Suppressor macrophage treated with lipopolysaccharide for 1 hour (primary cell): ENCODE measurements at places on chromosomes 5 and 9.

GRCh38 chr9:121556082-121556481 is 56.4 kb upstream of the GGTA1 start:
- DNase-seq = no peak

GRCh38 chr9:2215921-2216441 is 200.8 kb downstream of the SMARCA2 start:
- no peak for DNase-seq

GRCh38 chr5:14447958-14448911 is 133.4 kb upstream of the OTULINL start:
- no peak for DNase-seq

- DNase-seq = no peak
These were observed 1.3 kb downstream of the SLC9A3 start for GRCh38 chr5:522899-523440.

DNA sequence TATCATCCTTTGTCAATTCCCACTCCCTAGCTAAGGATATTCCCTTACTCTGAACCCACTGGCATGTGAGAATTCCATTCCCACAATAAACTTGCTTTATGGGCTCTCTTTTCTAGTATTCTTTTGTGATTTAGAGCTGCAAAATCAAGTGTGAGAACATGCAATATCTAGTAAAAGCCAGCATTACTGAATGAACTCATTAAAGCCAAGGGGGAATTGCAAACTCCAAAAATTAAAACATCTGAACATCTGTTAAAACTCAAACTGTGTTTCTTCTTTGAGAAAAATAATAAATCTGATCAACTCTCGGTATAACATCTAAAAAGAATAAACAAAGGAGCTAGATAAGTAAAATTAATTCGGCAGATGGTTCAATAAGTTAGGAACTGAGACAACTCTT is 53.1 kb upstream of the MPDZ start:
- DNase-seq = no peak

DNA sequence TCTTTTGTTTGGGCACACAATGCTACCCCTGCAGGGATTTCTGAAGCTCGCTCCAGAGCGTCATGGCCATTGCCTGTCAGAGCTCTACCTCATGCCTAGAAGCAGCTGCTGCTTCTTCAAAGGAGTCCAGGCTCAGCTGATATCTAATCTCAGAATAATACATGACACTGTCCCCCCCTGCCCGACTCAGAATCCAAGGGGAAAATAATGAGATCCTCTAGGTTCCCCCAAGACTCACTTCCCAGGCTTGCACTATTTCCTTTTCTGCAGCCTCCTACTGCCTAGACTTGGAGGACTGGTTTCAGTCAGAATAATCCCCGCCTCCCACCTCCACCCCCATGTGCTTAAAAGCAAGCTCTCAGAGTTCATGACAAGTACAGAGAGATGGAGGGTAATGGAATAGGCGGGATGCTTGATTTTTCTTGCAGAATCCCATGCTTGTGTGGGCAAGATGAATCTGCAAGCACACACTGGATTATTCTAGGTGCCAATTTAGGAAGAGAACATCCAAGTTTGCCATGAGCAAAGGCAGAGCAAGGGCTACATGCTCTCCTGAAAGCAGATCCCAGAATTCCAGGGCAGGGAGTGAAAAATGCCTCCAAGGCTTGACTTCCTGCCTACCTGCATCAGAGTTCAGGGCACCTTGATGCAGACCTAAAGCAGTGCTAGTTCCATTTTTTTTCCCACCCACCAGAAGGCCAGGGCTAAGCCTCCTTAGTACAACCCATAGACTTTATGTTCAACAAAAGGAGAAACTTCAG is 97.4 kb upstream of the IFNK start:
- peak; percentile 5 for DNase-seq

DNA sequence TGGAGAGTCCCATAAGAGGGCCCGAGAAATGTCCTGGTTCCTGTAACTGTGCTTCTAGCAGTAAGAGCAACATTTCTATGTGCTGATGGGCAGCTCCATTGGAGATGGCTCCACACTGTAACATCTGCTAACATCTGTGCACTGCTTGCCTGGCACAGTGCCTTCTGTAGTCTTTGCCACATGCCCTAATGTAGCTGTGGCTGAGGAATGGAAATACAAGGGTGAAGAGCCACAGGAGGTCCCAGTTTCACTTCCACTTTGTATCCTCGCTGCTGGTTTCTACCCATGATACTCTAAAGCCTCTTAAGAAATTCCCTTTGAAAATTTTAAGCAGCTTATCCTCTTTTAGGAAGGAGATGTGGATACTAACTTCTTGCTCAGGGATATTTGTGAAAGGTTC is 97.4 kb downstream of the HOMER1 start:
- peak; percentile 51 for DNase-seq

GRCh38 chr5:73896097-73896496 is 270.1 kb downstream of the ARHGEF28 start:
- no peak for DNase-seq

- no peak for DNase-seq
These were observed 42.9 kb downstream of the FAF2 start for GRCh38 chr5:176491101-176491502.

GRCh38 chr9:12785260-12785770 is 10.5 kb downstream of the LURAP1L start:
- no peak for DNase-seq

GRCh38 chr9:119004618-119004990 is 364.6 kb downstream of the BRINP1 start:
- DNase-seq = no peak

DNA sequence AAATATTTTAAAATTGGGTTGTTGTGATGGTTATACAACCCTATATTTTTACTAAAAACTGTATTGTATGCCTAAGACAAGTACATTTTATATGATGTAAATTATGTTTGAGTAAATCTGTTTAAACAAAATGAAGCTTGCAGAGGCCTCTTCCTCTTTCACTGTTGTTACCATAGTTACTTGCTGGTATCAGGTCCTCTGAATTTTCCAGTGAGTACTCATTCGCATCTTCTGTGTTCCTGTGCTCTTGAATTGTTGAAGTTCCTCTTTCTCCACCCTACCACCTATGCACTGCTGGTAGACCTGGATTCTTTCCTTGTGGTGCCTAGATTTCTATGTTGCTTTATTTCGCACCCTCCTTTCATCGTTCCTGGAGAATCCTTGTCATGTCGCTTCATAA is 938.5 kb upstream of the ACO1 start:
- DNase-seq = no peak

DNA sequence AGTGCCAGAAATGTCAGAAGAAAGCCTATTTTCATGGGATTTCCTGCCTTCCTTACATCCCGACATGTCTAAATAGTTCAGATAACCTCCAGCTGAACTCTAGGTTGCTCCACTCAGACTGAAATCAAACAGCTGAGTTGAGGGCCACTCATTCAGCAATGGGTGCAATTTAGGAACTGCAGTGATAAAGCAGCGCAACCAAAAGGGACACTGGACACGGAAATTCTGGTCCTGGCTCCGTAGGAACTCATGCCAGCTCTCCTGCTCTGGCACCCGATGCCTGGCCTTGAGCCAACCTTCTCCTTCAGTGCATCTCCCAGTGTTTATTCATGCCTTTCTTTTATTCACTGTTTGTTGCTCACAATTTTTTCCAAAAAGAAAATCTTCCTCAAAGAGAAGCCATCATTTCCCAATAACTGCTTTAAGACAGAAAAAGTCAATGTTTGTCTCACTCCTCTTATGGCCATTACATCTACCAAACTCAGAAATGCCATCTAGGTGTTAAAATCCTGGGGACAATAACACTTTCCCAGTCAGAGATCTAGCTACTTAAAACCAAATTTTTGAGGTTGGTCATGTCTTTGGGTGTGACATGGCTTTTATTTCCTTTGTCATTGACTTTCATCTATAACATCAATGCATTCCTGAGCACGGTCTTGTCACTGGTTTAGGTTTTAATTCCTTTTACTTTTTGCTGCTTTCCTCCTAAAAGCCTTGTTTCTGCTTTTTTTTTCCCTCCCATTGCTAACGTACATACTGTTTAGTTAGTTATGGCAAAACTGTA is 126.9 kb downstream of the PDE4D start:
- DNase-seq = no peak

DNA sequence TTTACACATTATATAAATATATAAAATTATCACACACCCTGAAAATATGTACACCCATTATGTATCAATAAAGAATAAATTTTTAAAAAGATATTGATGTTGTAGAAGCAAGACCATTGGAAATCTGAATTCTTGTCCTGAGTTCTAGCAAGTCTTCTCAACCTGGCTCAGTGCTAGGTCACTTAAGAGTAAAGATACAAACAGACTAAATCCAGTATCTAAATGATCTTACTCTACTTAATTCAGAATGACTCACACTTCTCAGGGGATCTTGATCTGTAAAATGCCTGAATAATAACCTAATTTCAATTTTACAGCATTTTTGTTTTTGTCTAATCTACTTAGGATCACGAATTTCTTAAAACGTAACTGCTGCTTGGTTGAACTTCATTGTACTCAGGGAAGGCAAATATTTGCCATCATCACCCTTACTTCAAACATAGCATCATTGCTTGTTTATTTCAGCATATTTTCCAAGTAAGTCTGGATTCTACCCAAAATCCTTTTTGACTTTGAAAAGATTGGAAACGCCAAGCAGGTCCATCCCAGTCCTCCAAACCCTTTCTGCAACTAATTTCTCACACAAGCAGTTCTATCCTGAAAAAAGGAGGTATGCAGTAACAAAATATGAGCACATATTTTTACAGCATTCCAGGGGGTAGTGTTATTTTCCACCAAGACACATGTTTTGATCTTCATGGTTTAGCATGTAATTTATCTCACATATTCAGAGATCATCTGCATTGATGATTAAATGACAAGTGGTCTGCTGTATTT is 582.6 kb downstream of the PSAT1 start:
- no peak for DNase-seq

DNA sequence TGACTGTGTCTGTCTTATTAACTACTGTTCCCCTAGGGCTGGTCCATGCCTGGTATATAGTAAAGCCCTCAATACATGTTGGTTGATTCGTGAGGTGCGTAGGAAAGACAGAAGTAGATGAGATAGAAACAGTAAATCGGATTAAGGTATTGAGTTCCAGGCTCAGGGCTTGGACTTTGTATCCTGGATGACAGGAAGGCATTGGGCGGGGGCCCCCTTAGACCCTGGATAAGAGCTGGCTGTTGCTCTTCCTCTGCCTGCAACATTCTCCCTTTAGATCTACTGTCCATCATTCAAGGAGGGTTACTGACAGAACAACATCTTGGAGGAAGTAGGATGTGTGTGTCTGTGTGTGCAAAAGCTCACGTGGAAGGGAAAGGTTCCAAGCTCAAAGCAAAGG is 31.2 kb upstream of the CTNNA1 start:
- no peak for DNase-seq

DNA sequence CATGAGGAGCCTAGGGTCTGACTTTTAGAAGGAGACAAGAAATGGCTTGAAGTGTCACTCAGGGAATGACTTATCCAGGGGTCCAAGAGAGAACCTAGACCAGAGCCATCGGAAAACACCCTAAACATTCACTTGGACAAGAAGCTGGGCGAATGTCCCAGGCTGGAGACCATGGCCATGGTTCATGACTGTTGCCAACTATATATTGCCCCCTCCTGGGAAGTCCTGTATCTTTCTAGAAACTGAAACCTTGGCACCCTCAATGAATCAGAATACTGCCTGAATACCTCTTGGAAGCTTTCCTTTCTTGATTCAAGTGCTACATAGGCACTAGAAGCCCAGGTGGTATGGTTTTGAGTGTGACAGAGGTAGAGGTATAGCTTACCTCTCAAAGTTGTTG is 29.9 kb downstream of the TRMO start:
- peak; percentile 51 for DNase-seq

- DNase-seq = no peak
These were observed 15.4 kb downstream of the FAM174A start for GRCh38 chr5:100550531-100551051.

DNA sequence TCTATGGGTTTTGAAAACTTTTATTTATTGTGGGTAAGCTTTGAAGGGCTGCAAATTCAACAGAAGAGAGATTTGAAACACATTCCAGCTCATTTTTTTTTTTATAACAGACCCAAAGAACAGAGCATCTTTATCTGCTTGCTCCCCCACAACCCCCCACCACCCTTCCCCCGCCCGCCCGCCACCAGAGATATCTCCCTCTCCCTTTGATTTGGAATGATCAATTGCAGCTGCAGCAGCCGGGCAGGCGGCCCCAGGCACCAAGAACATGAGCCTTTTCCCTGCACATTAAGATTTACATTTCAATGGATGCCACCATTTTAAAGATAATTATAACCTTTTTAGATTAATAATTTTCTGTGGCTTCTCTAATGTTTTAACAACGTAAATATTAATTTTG is 510.9 kb downstream of the ZNF608 start:
- no peak for DNase-seq

DNA sequence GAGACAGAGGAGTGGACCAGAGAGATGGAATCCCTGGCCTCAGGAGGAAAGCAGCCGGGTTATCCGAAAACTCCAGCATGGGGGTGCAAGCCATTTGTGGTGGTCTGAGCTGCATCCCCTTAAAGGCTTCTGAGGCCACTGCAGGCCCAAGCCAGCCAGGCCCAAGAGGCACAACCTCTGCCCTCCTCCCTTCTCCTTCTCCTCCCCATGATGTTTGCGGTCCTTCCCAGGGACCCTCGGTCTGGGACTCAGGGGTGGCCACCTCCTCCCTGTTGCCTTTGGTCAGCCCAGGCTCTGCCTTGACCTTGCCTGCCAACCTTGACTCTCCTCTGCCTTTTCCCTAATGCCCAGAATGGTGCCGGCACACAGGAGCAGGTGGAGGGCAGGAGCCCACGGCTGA is 4.6 kb downstream of the NCS1 start:
- DNase-seq = no peak

DNA sequence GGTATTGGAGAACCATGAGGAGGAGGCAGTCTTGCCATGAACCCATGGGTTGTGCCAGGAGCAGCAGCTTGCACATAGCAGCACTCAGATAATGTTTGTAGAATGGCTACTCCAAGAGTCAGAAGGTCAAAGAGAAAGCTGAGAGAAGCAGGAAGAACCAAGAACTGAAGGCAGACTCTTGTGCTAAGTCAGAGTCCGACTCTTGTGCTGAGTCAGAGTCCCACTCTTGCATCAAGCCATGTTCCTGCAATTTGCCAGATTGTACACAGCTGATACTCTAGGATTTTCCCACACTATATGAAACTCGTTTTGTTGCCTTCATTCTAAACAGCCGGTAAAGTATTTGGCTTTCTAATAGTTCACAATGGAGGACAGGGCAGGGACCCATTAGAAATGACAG is 26.2 kb upstream of the HSPA9 start:
- peak; percentile 90 for DNase-seq
